Activated CD4-positive, alpha-beta memory T cell treated with anti-CD3 and anti-CD28 coated beads for 36 hours (primary cell): ENCODE measurements at places on chromosomes 7 and 10. TPM values are rescaled to one million over a fixed set of nuclear protein-coding genes. Genes with fewer than 3 reads are reported as not detected.

DNA sequence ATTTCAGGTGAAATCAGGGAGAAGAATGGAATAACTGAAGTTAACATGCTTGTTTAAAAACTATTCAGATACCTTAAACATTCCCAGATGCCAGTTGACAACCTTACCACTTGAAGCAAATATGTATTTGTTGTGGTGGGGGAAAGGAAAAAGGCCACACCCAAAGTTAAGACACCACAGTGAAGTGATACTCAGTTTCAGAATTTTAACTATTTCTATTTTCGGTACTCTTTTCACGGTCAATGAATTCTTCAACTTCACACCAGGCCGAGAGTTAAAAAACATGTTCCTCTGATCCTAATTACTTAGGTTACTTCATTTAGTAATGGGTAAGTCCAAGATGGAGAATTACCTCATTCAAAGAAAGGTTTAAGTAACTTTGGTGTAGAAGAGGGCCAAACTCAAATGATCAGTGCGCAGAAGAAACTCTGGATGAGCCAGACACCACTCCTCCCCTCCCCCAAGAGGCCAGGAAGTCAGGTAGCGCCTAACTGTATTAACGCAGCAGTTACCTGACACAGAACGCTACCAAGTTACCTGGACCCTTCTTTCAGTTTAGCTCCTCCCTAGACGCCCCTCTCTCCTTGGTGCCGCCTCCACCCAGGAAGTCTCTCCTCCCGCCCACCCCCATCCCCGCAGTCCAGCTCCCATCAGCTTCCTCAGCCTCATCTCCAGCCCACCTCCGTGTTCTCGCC lies 700 bp downstream of the MTPN start:
- peak overlapping the region; percentile 92 for H3K27ac ChIP-seq
- no peaks in the 10 kb centered on the region for H3K27me3 ChIP-seq
- peak overlapping the region; percentile 90 for H3K4me3 ChIP-seq
- peak; percentile 53 for DNase-seq
- peaks cover 14% of the 10 kb centered on the region for H3K36me3 ChIP-seq

Gene TMEM213
- total RNA-seq: 0.39 TPM

GRCh38 chr7:45211958-45212357 lies 54.4 kb downstream of the RAMP3 start:
- H3K27ac ChIP-seq: no peak overlapping the region
- no peaks in the 10 kb centered on the region for H3K4me1 ChIP-seq
- H3K36me3 ChIP-seq: no peaks in the 10 kb centered on the region
- DNase-seq: no peak
- H3K4me3 ChIP-seq: no peak overlapping the region
- H3K27me3 ChIP-seq: peaks cover 29% of the 10 kb centered on the region

- H3K36me3 ChIP-seq: no peaks in the 10 kb centered on the region
- no peaks in the 10 kb centered on the region for H3K4me1 ChIP-seq
- DNase-seq: no peak
- H3K27ac ChIP-seq: no peak overlapping the region
Measured at GRCh38 chr7:122304996-122305421, 459 bp upstream of the FEZF1 start.

DNA sequence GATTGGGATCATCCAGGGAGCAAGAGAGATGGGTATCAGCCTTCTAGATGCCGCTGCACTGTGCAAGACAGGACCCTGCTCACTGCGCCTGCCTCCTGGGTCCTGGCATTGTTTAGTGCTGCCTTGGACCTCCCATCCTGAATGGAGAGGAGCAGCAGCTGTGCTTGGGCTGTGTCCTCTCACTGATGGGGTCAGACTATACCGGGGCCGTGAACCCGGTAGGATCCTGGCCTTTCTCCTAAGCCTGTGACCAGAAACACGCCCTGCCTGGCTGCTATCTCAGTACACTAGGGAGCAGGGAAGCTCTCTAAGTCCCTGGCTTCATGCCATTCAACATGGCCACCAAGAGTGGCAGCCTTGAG lies 309.4 kb upstream of the ZNF32 start:
- H3K4me1 ChIP-seq: no peaks in the 10 kb centered on the region
- peaks cover 8% of the 10 kb centered on the region for H3K27me3 ChIP-seq
- H3K36me3 ChIP-seq: no peaks in the 10 kb centered on the region

DNA sequence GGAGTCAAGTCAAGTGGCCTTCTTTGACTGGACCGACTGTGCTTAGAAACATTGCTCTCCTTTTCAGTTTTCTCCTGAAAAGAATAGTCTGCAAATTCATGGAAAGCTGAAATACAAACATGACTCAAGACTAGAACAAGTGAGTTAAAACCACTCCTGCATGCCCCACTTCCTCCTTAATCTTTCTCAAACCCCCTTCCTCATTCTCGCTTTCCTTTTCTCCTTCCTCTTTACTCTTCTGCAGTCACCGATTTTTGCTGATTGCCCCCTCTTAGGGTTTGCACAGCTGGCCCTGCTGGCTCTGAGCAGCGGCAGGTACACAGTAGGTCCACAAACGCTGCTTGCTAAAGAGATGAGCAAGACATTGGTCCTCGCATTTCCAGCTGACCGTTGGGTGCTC lies 34.8 kb upstream of the MKI67 start:
- no peaks in the 10 kb centered on the region for H3K36me3 ChIP-seq
- no peak for DNase-seq
- no peaks in the 10 kb centered on the region for H3K27me3 ChIP-seq
- no peak overlapping the region for H3K27ac ChIP-seq
- no peak overlapping the region for H3K4me3 ChIP-seq

GRCh38 chr7:16934722-16935340 lies 53.0 kb upstream of the AGR3 start:
- H3K27ac ChIP-seq: no peak overlapping the region
- H3K4me1 ChIP-seq: peaks cover 50% of the 10 kb centered on the region
- DNase-seq: peak; percentile 39
- no peak overlapping the region for H3K4me3 ChIP-seq
- peaks cover 2% of the 10 kb centered on the region for H3K27me3 ChIP-seq

- H3K36me3 ChIP-seq: no peaks in the 10 kb centered on the region
- no peaks in the 10 kb centered on the region for H3K27me3 ChIP-seq
- no peak overlapping the region for H3K4me3 ChIP-seq
- no peaks in the 10 kb centered on the region for H3K4me1 ChIP-seq
Measured at GRCh38 chr7:91798425-91798824, 82.1 kb downstream of the MTERF1 start.
